ENCODE measurements at places on chromosomes 12 and 14. TPM values are rescaled to one million over a fixed set of nuclear protein-coding genes. Genes with fewer than 3 reads are reported as not detected.

Gene PLEKHG7
- total RNA-seq, result not detected

Gene CAND1
- total RNA-seq, result 38.3 TPM

DNA sequence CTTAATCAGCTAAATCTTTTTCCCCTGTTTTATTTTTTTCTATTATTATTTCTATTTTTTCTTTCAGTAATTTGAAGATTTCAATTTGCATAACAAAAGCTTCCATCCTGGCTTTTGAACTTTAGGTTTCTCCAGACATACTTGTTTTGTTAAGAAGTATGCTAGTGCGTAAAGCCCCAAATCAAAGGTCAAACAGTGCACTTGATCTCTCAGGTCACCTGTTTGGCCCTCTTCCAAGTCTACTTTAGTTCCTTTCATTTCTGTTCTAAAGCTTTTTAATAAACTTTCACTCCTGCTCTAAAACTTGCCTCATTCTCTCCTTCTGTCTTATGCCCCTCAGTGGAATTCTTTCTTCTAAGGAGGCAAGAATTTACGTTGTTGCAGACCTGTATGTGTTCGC, 54.6 kb upstream of the ATXN7L3B start:
- no peak for DNase-seq

- no peak for DNase-seq
Measured at GRCh38 chr14:55294603-55295002, 23.4 kb downstream of the FBXO34 start.

Gene MYBPC1
- total RNA-seq, result 3.9 TPM

GRCh38 chr12:103771466-103771865, 69.6 kb downstream of the NT5DC3 start:
- no peak for DNase-seq

DNA sequence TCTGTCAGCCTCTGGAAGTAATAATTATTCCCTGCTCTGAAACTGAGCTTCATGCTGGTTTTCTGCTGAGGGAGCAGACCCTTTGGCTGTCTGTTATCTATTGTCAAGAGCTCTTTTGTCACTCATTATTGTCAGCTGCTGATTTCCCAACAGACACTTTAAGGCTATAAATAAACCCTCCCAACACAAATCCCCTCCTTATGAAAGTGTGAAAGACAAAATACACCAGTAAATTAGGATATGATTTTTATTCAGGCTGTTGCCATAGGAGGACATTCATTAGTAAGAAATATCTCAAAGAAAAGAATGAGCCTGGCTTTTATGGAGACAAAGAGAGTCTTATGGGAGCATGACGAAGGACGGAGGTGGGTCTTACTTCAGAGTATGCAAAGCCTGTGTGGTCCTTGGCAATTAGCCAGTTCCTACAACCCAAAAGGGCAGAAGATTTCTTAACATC, 180.8 kb downstream of the CRADD start:
- DNase-seq, result no peak

DNA sequence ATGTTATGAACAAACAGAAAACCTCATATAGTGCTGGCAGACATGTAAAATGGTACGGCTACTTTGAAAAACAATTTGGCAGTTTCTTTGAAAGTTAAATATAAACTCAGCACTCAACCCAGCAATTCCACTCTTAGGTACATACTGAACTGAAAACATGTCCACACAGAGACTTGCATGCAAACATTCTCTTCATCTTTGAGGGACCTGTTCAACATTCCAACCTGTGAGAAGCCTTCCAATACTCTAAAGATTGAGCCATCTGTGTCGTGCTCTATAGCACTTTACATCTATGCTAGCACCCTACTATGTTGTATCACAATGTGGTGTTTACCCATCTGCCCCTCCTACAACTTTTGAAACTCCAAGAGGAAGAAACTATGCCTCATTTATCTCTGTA, 79.3 kb downstream of the DNAI7 start:
- no peak for DNase-seq

- no peak for DNase-seq
Measured at GRCh38 chr14:68747393-68747792, 45.5 kb downstream of the ZFP36L1 start.

DNA sequence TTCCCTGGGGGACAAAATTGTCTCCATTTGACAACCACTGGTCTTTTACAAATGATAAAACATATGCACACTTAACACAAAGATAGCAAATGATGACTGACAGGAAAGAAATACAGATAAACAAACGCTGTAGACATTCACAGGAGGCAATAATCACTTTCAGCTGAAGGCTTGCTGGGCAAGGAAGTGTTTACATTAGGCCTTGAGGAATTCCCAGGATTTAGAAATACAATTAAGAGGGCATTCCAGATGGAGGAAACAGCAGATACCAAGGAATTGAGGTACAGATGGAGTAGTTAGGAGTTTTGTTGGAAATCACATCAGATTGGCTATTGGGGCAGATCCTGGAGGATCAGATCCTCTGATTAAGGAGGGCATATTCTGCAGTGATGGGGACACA, 93.9 kb downstream of the DYRK2 start:
- DNase-seq, result no peak

Gene MSI1
- total RNA-seq, result 6.8 TPM

DNA sequence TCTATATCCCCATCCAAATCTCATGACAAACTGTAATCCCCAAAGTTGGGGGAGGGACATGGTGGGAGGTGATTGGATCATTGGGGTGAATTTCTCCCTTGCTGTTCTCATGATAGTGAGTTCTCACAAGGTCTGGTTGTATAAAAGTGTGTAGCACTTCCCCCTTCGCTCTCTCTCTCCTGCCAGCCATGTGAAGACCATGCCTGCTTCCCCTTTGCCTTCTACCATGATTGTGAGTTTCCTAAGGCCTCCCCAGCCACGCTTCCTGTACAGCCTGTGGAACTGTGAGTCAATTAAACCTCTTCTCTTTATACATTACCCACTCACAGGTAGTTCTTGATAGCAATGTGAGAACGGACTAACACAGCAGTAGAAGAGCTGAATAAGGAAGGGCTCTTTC, 62.6 kb upstream of the VASH1 start:
- DNase-seq, result no peak

GRCh38 chr14:104358528-104359300, 220.3 kb downstream of the KIF26A start:
- peak; percentile 24 for DNase-seq

DNA sequence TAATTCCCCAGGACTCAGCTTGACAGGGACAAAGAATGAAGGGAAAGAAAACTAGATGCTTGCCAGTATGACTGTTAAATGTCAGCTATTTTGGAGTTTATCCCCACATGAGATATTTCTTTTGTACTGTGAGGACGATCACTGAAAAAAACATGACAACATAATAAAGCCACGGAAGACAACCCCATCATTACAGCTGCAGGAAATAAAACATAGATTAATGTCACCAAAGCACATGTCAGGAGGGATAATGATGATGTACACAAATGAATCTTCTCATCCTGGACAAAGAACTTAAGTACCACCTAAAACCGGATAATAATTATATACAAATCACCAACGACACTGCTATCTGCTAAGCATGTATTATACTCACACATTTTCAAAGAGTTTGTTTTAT, 84.6 kb upstream of the GRIP1 start:
- no peak for DNase-seq

DNA sequence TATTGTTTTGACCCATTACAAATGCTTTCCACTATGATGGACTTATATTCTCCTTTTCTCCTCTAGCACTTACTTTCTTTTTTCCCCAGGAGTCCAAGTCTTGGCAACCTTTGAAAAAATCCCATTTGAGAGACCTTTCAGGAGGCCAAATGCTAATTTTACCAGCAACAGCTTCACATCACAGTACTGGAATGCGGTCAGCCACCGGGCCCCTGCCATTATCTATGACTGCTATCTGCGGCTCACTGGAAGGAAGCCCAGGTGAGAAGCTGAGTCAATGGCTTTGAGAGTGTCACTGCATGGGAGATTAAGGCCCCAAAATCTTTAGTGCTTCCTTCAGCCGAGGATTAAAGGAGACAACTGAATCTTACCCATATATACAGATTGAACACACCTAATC, 64.2 kb downstream of the ERGIC2 start:
- DNase-seq, result peak; percentile 66

- DNase-seq, result no peak
Measured at GRCh38 chr14:73755434-73756014, 41.3 kb upstream of the PNMA1 start.

DNA sequence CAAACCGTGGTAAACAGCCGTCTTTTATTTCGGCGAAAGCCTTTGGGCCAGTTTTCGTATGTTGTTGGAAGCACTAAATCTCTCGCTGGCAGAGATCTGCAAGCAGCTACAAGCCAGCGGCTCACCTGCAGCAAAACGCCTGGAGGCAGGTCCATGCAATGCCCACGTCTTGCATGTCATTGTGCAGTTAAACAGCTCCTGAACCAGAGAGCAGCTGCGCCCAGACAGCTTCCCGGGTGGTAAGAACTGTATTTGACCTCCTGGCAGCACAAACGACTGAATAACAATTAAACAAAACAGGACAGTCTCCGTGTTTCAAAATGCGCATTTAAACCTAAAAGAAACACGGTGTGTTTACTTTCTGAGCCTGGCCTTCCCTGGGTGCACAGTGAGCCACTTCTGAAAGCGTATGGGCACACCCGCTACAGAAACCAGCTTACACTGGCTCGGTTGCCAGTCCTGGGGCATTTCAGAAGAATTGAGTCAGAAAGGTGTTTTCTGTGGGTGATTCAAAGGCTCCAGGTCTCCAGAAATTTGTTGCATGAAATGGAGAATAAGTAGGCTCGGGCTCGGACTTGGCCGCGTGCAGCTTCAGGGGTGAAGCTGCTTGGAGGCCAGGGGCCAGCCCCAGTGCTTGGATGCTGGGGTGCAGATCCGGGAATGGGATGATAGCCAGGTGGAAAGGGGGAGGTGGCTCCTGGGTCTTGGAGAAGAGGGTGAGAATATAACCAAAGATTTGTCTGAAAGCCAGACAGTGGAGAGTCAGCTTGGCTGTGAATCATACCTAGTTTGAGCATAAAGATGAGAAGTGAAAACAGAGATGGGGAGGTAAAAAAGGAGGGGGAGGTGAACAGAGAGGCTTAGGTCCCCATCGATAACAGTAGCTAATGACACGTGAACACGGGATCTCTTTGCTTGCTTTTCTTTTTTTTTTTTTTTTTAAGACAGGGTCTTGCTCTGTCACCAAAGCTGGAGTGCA, 24.9 kb upstream of the FZD10 start:
- DNase-seq, result no peak

- no peak for DNase-seq
Measured at GRCh38 chr12:14153803-14154202, 172.4 kb upstream of the GRIN2B start.

All from left ventricle myocardium superior (tissue), 1 donor.